ENCODE measurements at places on chromosomes 7 and 10. TPM values are rescaled to one million over a fixed set of nuclear protein-coding genes. Genes with fewer than 3 reads are reported as not detected.

GRCh38 chr10:36033808-36034207, 391.7 kb upstream of the FZD8 start:
- H3K27me3 ChIP-seq = no peaks in the 10 kb centered on the region
- H3K4me1 ChIP-seq = no peaks in the 10 kb centered on the region
- H3K27ac ChIP-seq = no peak overlapping the region
- no peaks in the 10 kb centered on the region for H3K36me3 ChIP-seq
- no peak overlapping the region for H3K4me3 ChIP-seq

- H3K27ac ChIP-seq = peak within 1 kb of the TSS; percentile 88
- peaks cover 13% of the 10 kb centered on the region for H3K4me1 ChIP-seq
- peak; percentile 90 for DNase-seq
- H3K36me3 ChIP-seq = no peaks in the 10 kb centered on the region
- H3K4me3 ChIP-seq = peak within 1 kb of the TSS; percentile 57
Measured at GRCh38 chr7:151083071-151083823, at the start of gene TMUB1. TMUB1 (minus strand) TSS chr7:151083493; CDS start chr7:151082563, 930 bp downstream.

The GNAT3 gene
- total RNA-seq = not detected

GRCh38 chr7:101390901-101391301, 28.2 kb downstream of the COL26A1 start:
- H3K4me3 ChIP-seq = no peak overlapping the region
- DNase-seq = peak; percentile 88
- H3K36me3 ChIP-seq = no peaks in the 10 kb centered on the region
- no peak overlapping the region for H3K27ac ChIP-seq
- no peaks in the 10 kb centered on the region for H3K4me1 ChIP-seq

The CALHM1 gene
- total RNA-seq = not detected

- no peaks in the 10 kb centered on the region for H3K27me3 ChIP-seq
- no peak overlapping the region for H3K27ac ChIP-seq
- DNase-seq = no peak
Measured at GRCh38 chr7:157496416-157497275, 159.8 kb downstream of the DNAJB6 start.

The RADIL gene
- 1.0 TPM for total RNA-seq

DNA sequence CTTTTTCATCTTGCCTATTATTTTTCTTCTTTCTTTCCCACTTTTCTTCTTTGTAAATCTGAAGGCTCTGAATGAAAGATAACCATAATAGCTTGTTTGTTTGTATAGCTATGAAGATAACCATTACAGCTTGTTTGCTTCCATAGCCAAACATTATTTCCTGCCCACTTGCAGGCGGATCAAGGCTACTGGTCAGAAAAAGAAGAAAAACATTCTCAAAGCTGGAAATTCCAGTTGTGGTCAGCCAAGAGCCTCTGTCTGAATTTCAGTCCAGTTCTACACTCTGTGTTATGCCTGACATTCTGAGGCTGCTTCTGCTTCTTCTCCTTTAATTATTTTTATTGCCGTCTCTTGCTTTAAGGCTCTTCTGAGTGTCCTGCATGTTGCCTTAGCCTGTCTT, 48.9 kb downstream of the TMEM178B start:
- no peaks in the 10 kb centered on the region for H3K36me3 ChIP-seq
- no peaks in the 10 kb centered on the region for H3K27me3 ChIP-seq
- H3K4me3 ChIP-seq = no peak overlapping the region
- DNase-seq = no peak
- no peaks in the 10 kb centered on the region for H3K4me1 ChIP-seq

DNA sequence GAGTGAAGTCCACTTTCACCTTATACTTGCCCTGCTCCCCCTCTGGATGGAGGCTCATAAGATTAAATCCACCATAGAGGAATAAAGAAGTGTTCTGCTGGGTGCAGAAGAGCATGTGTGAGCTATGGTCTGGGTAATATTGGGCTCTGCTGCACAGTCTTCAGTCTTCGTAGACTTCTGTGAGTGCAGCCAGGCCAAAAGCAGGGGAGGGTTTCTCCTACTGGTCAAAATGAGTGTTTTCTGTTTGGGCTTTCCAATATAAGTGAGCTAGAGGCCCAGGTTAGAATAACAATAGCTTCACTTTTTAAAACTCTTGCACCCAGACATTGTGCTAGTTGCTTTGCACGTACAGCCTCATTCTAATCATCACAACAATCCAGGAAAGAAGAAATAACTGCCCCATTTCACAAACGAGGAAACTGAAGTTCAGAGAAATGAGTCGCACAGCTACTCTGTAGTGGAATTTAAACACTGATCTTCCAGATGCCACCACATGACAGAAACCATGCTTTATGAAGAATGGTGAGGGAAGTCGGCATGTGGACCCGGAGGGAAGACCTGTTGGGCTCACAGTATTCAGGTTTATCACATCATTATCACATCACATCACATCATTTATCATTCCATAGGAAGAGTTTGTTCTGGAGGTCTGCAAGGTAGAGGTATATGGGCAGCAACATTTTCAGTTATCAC, 23.8 kb upstream of the MSMB start:
- no peak overlapping the region for H3K27ac ChIP-seq
- no peaks in the 10 kb centered on the region for H3K27me3 ChIP-seq
- H3K4me3 ChIP-seq = no peak overlapping the region
- no peak for DNase-seq

DNA sequence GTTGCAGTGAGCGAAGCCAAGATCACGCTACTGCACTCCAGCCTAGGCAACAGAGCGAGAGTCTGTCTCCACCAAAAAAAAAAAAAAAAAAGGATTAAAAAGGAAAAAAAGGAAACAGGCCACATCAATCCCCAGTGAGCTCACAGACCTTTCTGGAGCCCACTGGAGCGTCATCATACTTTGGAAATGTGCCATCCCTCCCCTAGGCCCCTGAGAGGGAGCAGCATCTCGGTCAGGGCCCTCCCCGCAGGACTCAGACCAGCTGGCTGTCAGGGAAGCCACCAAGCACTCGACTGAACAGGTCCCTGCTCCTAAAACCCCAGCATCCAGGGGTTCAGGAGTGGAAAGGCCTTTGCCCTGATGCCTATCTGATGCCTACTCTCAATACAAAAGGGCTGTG, 97.9 kb upstream of the SH2B2 start:
- H3K4me1 ChIP-seq = no peaks in the 10 kb centered on the region
- no peak overlapping the region for H3K27ac ChIP-seq
- H3K36me3 ChIP-seq = peaks cover 37% of the 10 kb centered on the region

The ZNF117 gene
- 12.6 TPM for total RNA-seq

The SLC18A2 gene
- 4.6 TPM for total RNA-seq

The MBLAC1 gene
- total RNA-seq = 2.4 TPM

DNA sequence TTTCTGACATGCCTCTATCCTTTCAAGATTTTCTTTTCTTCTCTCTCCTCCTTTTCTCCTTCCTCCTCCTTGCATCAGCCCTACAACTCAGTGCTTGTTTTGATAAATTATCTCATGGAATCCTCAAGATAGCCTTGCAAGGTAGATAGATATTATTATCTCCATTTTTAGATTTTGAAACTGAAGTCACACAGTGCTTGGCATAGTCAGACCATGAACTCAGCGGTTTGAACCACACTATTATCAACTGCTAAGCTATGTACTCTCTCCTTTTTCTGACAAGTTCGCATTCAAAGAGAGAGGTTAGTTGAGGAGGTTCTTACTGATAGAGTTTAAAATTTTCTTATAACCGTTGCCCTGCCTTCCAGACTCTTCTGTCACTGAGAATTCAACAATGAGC, 79.1 kb downstream of the SUGCT start:
- no peaks in the 10 kb centered on the region for H3K4me1 ChIP-seq
- no peak overlapping the region for H3K27ac ChIP-seq
- H3K36me3 ChIP-seq = no peaks in the 10 kb centered on the region
- H3K27me3 ChIP-seq = no peaks in the 10 kb centered on the region
- H3K4me3 ChIP-seq = no peak overlapping the region

The C10orf62 gene
- total RNA-seq = 1.6 TPM

DNA sequence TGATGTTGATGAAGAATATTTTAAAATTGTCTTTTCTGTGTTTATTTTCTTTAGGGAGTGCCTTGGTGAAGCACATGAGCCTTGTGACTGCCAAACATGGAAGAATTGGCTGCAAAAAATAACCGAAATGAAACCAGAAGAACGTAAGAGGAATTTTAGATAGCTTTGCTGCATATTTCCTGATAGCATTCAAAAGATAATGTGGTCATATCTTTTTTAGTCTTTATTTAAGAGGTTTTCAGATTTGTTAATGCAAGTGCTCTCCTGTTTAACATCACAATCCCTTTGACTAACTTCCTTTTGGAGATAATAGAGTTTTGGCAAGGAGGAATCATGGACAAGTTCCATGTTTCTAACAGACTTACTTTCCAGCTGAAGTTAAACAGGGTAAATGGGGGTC, 85.2 kb upstream of the GATAD1 start:
- H3K27me3 ChIP-seq = no peaks in the 10 kb centered on the region
- peaks cover 8% of the 10 kb centered on the region for H3K36me3 ChIP-seq
- H3K4me3 ChIP-seq = no peak overlapping the region
- DNase-seq = no peak
- H3K27ac ChIP-seq = no peak overlapping the region

- no peaks in the 10 kb centered on the region for H3K4me1 ChIP-seq
- H3K27me3 ChIP-seq = no peaks in the 10 kb centered on the region
- DNase-seq = no peak
- no peak overlapping the region for H3K4me3 ChIP-seq
- H3K36me3 ChIP-seq = no peaks in the 10 kb centered on the region
Measured at GRCh38 chr7:81501220-81501619, 268.6 kb downstream of the HGF start.

The MRC1 gene
- total RNA-seq = 67.8 TPM

- DNase-seq = peak; percentile 44
- H3K4me1 ChIP-seq = no peaks in the 10 kb centered on the region
- no peak overlapping the region for H3K27ac ChIP-seq
- no peak overlapping the region for H3K4me3 ChIP-seq
- no peaks in the 10 kb centered on the region for H3K36me3 ChIP-seq
- no peaks in the 10 kb centered on the region for H3K27me3 ChIP-seq
Measured at GRCh38 chr7:135911099-135911498, 66.1 kb downstream of the MTPN start.

DNA sequence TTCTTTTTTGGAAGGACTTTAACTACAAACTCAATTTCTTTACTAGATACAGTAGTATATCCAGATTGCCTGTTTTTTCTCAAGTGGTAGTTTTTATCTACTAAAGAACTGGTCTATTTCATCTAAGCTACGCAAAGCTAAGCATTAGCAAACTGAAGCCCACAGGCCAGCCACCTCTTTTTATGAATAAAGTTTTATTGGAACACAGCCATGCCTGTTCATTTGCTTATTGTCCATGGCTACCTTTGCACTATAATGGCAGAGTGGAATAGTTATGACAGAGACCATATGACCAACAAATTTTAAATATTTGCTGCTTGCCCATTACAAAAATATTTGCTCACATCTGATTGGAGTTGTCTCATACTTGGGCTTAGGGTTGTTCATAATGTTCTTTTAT, 168.7 kb downstream of the CAMK1D start:
- DNase-seq = no peak
- H3K36me3 ChIP-seq = no peaks in the 10 kb centered on the region
- H3K27me3 ChIP-seq = no peaks in the 10 kb centered on the region
- no peak overlapping the region for H3K4me3 ChIP-seq
- no peak overlapping the region for H3K27ac ChIP-seq

GRCh38 chr7:129773871-129774270, 162.4 kb downstream of the NRF1 start:
- peaks cover 8% of the 10 kb centered on the region for H3K27me3 ChIP-seq
- no peaks in the 10 kb centered on the region for H3K4me1 ChIP-seq
- H3K4me3 ChIP-seq = no peak overlapping the region
- no peak for DNase-seq

GRCh38 chr10:59175538-59176240, 754 bp upstream of the PHYHIPL start:
- H3K27ac ChIP-seq = peak overlapping the region; percentile 71
- peak overlapping the region; percentile 81 for H3K4me3 ChIP-seq
- no peaks in the 10 kb centered on the region for H3K4me1 ChIP-seq
- peaks cover 5% of the 10 kb centered on the region for H3K27me3 ChIP-seq

The GIGYF1 gene
- total RNA-seq = 51.3 TPM

DNA sequence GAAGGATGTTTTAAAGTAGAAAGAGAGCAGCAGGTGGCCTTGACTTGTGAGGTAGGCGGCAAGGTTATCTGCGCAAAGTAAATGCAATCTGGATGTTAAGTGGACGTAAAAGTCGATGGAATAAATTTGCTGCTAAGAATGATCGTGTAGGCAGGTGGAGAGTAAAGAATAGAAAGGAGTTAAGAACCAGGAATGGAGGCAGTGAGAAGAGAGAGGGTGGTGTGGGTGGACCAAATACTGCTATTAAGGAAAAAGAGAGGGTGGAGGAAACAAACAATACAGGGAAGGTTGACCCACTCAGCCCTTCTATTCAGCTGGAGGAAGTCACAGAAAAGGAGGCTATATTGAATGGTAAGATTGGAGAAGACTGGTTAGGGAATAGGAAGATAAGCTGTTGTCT, 1.9 kb upstream of the CUL1 start:
- H3K27me3 ChIP-seq = no peaks in the 10 kb centered on the region
- no peak overlapping the region for H3K27ac ChIP-seq
- H3K4me3 ChIP-seq = no peak overlapping the region
- H3K36me3 ChIP-seq = no peaks in the 10 kb centered on the region
- DNase-seq = no peak
- peaks cover 4% of the 10 kb centered on the region for H3K4me1 ChIP-seq

DNA sequence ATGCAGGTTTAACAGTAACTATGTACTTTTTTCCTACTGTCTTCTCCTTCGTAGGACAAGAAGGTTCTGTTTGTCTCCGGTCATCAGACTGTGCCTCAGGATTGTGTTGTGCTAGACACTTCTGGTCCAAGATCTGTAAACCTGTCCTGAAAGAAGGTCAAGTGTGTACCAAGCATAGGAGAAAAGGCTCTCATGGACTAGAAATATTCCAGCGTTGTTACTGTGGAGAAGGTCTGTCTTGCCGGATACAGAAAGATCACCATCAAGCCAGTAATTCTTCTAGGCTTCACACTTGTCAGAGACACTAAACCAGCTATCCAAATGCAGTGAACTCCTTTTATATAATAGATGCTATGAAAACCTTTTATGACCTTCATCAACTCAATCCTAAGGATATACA, 2.4 kb downstream of the DKK1 start:
- no peaks in the 10 kb centered on the region for H3K4me1 ChIP-seq
- no peak for DNase-seq
- H3K4me3 ChIP-seq = no peak overlapping the region
- no peaks in the 10 kb centered on the region for H3K36me3 ChIP-seq
- peaks cover 5% of the 10 kb centered on the region for H3K27me3 ChIP-seq

DNA sequence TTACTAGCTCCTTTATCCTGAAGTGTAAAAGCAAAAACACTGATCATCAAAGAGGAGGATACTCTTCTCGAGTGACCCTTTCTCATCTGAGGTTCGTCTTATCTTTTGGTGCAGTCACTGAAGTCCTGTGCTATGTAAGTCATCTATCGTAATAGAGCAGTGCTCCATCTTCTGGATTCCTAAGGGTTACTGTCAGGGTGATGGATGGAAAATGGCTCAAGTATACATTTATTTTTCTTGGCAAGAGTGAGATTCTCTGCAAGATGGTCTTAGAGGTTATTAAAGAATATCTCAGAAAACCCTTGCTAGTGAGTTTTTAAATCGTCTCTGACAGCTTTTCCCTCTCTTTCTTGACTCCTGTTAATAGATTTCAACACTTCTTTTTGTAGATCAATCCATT, 12.4 kb downstream of the PRKG1 start:
- H3K4me1 ChIP-seq = no peaks in the 10 kb centered on the region
- no peak overlapping the region for H3K4me3 ChIP-seq
- DNase-seq = no peak
- no peaks in the 10 kb centered on the region for H3K36me3 ChIP-seq
